Left lung (tissue), 14 donors: ENCODE measurements at places on chromosomes 3 and 15. TPM values are rescaled to one million over a fixed set of nuclear protein-coding genes. Genes with fewer than 3 reads are reported as not detected.
A peak's percentile ranks its signal among the peaks of the same experiment; 100 is the strongest.

GRCh38 chr3:31185062-31185357 is 290.5 kb upstream of the GADL1 start:
- no peak for DNase-seq

DNA sequence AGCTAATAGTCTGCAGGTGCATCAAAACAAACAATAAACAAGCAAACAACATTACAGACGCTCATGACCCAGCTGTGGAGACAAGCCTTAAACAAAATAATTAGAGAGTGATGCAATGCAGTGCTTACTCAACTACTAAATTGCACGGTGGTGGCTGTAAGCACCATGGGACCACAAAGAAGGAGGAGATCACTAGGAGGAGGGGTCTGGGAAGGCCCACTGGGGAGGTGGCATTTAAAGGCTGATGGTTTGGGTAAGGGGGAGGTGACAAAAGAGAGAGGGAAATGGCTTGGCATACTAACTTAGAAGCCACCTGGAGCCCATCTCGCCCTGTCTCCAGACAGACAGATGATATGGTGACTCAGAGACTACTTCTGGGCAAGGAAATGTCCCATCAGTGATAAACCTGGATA is 516.7 kb downstream of the FOXP1 start:
- DNase-seq = no peak

DNA sequence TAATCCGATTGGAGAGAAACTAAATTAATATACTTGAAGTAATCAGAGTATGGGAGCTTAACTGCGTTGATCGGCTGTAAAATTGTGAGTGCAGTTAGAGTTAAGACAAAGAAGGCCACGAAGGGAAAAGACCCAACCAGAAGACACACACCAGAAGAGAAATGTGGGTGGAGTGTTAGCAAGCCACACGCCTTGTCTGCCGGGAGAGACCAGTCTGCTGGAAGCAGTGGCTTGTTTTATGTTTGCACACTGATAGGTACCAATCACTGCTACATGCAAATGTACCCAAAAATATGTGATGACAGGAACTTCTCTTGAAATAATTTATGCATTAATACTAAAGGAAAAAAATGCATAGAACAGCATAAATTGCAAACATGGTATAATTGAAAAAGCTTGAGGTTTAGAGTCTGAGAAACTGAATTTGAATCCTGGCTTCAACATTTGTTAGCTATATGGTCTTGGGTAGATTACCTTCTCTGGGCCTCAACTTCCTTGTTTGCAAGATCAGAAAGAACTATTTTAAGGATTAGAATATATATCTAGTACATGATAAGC is 23.1 kb downstream of the EEFSEC start:
- no peak for DNase-seq

- DNase-seq = no peak
Observed at GRCh38 chr3:191119415-191120295, 79.4 kb upstream of the OSTN start.

- DNase-seq = no peak
Observed at GRCh38 chr3:195468391-195468776, 25.6 kb upstream of the ACAP2 start.

DNA sequence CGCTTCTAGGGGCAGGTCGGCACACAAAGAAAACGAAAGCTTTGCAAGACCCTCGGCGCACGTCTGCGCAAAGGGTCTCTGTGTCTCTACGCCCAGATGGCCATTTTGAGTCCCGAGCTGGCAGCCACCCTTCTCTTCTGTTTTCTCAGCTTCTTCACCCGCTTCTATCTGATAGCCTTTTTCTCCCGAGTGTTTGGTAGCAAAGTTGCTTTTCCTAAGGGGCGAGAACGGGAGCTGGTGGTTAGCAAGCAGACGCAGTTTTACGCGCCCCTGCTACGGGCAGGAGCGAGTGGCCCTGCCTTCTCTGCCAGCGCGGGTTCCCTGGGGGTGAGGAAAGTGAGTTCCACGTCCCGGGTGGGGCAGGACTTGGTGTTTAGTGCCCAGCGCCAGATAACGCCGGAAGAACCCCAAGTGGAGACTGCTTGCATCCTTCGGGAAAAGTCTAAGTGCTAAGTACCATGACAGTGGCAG is 2.9 kb upstream of the MKRN2 start:
- peak; percentile 37 for DNase-seq

DNA sequence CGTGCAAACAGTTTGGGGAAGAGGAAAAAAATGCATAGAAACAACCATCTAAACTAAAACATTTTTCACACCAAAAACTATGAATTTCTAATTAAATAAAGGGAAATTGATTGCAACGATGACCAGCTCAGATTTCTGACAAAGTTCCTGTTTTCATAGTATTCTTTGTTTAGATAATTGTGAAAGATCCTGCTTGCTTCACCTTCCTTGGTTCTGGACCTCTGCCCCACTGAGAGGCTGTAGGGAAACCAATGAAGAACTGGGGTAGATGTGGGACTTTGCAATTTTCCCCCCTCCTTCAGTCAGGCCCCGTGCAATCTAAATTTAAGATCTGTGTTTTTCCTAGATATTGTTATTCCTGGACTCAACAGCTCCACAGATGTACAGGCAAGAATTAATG is 13.8 kb upstream of the TEX264 start:
- DNase-seq = no peak

DNA sequence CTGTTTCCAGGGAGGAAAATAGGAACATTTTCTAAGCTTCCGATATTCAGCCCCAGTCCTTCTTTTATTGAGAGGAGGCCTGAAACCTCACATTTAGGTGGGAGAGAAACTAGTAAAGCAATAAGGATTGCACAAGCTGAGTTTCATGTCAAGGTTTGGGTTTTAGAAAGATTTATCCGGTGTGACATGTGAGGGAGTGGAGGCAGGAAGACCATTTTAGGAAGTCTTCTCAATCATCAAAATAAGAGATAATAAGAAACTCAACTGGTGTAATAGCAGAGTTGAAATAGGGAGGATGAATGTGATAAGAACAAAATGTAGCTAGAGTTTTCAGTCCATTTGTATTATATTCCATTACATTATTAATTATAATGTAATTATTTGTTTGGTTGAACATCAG is 27.7 kb upstream of the CLDN16 start:
- no peak for DNase-seq

GRCh38 chr15:75857886-75858285 is 14.6 kb downstream of the UBE2Q2 start:
- DNase-seq = no peak

- no peak for DNase-seq
Observed at GRCh38 chr15:72521682-72522081, 47.6 kb downstream of the ARIH1 start.

- no peak for DNase-seq
Observed at GRCh38 chr15:32694222-32694983, 23.4 kb upstream of the GREM1 start.

- no peak for DNase-seq
Observed at GRCh38 chr3:10234526-10235230, 13.6 kb upstream of the TATDN2 start.

- DNase-seq = no peak
Observed at GRCh38 chr15:66066481-66066880, 187.1 kb downstream of the MEGF11 start.

DNA sequence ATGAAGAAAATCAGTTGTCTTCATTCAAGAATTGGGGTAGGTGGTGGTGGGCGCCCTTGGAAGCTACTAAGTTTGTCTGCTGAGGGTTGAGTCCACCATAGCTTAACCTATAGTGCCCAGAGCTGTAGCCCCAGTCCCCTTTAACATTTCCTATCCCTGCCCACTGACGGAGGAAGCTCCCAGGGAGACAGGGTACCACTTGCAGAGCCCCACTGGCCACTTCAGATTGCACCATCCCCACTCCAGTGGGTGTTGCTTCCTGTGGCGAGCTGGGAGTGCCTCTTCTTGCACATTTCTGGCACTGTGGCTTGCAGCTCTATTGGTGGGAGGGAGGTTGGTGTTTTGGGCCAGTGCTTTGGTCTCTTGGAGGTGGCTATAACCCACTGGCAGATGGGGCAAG is 2.7 kb downstream of the PXYLP1 start:
- DNase-seq = no peak

DNA sequence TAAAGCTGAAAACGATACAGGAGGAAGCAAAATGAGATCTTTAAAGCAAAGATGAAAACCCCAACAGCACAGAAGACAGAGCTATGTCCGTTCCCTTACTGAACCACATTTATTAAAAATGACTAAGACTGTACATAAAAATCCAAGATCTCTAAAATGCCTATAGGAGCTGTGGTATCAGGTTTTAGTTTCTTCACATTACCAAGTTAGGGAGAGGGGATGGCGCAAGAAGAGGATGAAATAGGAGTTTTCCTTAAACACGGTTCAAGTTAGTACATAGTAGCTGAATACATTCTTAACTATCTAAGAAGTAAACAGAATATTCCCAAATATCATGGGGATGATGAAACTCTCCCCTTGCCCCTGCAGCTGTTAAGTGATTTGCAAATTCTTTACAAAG is 6.3 kb downstream of the EOMES start:
- DNase-seq = no peak

GRCh38 chr15:67063689-67064606 is 1.5 kb upstream of the SMAD3 start:
- peak; percentile 59 for DNase-seq

- no peak for DNase-seq
Observed at GRCh38 chr3:156682501-156682900, 8.1 kb downstream of the TIPARP start.

DNA sequence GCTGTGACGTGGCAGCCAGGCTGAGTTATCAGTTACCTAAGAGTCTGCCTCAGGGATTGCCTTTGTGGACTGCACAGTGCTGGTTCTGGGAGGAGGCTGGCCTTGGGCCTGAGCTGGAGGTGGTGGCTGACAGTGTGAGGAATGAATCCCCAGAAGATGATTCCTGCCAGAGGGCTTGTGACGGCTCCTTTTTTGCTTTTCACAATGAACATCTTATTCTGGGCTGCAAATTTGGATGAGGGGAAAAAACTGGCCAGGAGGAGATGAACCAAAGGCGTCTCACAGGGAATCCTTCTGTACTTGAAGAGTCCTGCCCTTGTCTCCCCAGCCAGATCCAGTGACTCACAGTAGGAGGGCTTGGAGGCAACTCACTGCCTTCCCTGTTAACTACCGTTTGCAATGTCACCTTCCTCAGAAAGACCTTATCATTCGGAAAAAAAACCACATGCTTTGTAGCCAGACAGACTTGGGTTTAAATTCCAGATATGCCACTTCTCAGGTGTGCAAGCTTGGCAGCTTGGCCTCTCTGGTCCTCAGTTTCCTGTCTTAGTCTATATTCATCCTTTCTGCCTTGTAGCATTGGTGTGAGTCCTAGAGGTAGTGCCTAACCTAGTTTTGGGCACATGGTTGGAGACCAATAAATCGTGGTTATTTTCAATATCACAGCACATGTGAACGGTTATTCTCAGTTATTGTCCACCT is 19.1 kb downstream of the ST6GAL1 start:
- DNase-seq = no peak

DNA sequence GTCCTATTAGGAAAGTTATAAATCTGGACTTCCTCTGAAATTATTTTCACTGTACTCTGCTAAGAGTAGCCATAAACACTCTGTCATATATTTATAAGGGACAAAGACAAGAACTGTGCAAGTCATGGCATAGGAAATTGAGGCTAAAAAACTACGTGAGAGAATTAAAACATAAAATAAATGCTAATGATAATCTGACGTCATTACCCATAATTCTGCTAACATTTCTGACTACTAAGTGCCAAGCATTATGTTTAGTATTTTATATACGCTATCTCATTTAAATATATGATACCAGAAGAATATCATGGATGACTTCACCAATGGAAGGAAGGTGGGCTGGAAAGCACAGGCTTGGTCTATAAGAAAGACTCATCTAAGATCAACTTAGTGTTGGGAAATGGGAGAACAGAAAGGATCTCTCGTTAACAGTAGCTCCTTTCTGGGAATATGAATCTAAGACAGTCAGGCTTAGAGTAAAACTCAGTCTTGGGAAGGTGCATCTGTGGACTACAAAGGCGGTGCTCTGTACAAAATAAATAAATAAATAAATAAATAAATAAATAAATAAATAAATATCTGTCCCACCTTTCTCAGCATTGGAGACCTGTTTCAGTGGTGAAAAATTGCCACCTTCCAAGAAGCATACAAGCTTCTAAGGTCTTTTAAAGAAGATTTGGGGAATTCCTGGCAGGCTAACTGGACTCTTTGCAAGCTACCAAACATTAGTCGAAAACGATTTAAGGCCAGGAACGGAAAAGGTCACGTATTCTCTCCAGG is 267.4 kb downstream of the CGGBP1 start:
- DNase-seq = no peak

DNA sequence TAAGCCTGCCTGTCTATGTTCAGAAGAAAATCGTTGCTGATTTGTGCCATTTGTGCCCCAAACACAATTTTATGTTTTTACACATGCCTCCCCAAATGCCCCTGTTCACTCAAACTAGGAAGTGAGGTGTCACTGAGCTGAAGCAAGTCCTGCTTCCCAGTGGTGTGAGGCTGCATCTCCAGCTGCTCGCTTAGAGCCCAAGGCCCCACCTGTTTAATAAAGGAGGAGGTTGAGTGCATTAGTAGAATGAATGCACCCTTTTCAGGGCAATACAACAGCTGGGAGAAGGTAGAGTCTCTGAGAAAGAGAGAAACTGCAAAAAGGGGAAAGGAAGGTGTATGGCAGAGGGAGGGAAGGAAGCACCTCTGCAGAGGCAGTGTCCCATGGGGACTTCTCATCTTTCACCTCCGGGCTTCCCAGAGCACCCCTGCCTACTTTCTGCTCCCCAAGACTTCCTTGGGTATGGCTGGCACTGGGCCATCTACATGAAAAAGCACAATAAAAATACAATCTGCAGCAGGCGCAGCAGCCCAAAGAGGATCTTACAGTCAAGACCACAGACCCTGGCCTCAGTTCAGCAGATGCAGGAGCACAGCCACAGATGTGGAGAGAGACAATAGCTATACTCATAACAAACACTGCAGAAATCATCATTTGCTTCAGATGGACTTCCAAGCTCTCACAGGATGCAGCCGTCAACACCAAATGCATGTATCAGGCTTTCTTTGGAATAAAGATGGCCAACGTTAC is 165.9 kb downstream of the POLR2M start:
- DNase-seq = no peak

The GOLGA8N gene
- total RNA-seq = 9.6 TPM

The CCR2 gene
- 27.0 TPM for total RNA-seq

The BRK1 gene
- total RNA-seq = 114 TPM

The ZNF774 gene
- 3.6 TPM for total RNA-seq

The GOLGA8Q gene
- 1.8 TPM for total RNA-seq

The MFSD1 gene
- 86.4 TPM for total RNA-seq

The LYZL4 gene
- total RNA-seq = not detected

The C3orf22 gene
- not detected for total RNA-seq

The FOXB1 gene
- not detected for total RNA-seq
